ENCODE measurements at places on chromosomes 5 and 9.

DNA sequence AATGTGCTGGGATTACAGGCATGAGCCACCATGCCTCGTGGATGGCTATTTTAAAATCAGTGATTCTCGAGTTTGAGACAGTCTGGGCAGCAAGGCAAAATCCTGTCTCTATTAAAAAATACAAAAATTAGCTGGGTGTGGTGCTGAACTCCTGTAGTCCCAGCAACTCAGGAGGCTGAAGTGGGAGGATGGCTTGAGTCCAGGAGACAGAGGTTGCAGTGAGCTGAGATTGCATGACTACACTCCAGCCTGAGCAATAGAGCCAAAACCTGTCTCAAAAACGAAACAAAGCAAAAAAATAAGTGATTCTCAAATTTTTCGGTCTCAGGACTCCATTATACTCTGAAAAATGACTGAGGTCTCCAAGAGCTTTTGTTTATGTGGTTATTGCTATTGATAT lies 47.9 kb upstream of the HSPA9 start:
- DNase-seq, result no peak

GRCh38 chr5:84825606-84826005 lies 440.9 kb upstream of the EDIL3 start:
- no peak for DNase-seq

DNA sequence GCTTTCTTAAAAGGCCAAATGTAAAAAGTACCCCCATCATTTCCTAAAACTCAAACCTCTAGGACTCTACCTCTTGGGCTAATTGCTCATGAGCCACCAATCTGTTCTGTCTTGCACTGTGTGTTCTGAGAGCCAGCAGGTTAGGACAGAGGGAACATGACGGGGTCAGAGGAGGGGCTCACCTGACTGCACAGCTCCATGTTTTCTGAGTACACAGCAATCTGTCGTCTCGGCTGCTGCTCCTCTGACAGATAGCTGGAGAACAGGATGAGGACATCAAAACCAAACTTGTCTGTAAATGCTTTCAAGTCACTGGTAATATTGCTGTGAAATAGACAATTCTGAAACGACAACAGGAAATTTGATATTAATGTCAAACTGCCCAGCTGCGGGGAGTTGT lies 50.9 kb upstream of the PCA3 start:
- DNase-seq, result no peak

- DNase-seq, result peak; percentile 47
These were observed 1.2 kb downstream of the SSBP2 start for GRCh38 chr5:81749561-81750307.

DNA sequence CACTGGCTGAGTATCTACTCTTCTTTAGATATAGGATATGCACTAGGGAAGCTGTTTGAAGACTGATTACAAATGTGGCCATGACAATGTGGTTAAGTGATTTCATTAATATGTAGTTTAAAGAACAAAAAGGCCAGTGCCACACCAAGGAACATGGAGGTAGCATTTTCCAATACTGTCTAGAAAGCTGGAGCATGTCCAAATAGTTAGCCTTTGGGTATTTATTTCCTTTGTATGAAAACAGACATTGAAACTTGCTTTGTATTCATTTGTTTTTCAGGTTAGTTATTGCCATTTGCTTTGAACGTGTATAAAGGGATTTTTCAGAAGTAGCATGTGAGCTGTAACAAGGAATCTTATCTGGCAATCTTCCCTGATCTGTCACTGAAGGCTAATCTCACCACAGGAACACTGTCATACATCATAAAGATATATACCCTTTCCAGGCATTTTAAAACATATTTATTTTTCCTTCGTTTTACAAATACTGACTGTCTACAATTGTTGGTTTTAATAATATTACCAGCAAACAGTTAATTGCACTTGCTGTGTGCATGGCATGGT lies 93.4 kb downstream of the PLPPR1 start:
- DNase-seq, result no peak

DNA sequence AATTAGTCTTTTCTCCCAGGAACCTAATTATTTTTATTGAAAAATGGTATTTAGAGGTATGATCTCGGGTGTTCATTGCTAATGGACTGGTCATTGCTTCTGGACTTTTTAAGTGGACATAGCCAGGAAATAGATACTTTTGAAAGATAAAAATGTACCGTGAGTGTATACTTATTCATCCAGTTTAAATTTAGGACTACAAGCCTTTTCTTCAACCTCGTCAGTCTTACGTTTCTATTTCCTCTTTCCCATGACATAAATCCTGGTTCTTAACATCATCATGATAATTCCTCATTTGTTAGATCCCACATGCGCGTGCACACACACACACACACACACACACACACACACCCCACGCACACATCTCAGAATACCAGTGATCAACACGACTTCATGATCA lies 15.1 kb downstream of the PDE8B start:
- no peak for DNase-seq

- no peak for DNase-seq
These were observed 19.4 kb downstream of the PSAT1 start for GRCh38 chr9:78316166-78316892.

DNA sequence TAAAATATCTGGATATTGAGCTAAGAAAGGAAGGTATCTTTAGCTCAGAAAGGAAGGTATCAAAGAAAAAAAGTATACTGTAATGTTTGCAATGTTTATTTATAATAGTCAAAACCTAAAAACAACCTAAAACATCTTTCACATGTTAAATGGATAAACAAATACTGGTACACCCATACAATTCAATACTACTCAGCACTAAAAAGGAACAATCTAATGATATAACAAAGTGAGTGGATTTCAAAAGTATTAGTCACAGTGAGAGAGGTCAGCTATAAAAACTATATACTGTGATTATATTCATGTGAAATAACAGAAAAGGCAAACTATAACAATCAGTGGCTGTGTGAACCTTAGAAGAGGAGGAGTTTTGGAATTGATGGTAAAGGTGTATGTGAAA lies 455.0 kb upstream of the FTMT start:
- no peak for DNase-seq

- DNase-seq, result no peak
These were observed 374.0 kb downstream of the NFIB start for GRCh38 chr9:13939701-13940490.

GRCh38 chr9:109922617-109923470 lies 142.8 kb downstream of the PALM2AKAP2 start:
- no peak for DNase-seq

GRCh38 chr5:165227515-165227914 lies 1722.1 kb downstream of the MAT2B start:
- no peak for DNase-seq

DNA sequence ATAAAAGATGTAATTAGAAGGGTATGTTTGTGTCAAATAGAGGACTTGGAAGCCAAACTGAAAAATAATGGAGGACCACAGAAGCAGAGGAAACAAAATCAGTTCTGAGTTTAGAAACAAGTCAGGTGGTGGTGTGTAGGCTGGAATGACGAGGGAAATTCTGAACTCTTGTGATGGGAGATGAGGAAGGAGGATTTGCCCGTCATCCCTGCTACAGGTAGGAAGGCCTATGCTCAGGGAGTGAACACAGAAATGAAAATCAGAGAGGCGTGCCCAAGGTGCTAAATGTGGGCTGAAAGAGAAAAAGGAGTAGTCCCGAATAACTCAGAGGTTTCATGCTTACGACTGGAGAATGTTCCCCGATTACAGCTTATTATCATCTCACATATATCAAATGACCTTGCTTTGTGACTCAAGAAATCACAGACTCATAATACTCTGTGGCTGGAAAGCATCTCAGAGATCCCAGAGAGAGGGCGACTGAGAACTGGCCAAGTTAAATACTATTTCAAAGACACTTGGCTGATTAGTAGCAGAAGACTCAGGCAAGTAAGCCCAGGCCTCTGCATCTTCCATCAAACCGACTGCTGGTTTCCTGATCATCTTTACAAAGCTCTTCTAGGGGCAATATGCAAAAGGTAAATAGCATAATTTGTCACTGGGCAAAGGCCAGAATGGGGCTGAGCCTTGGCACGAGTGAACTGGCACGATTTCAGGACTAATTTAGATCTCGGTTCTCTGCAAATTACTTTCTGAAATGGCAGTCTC lies 126.0 kb downstream of the SUSD1 start:
- DNase-seq, result no peak

DNA sequence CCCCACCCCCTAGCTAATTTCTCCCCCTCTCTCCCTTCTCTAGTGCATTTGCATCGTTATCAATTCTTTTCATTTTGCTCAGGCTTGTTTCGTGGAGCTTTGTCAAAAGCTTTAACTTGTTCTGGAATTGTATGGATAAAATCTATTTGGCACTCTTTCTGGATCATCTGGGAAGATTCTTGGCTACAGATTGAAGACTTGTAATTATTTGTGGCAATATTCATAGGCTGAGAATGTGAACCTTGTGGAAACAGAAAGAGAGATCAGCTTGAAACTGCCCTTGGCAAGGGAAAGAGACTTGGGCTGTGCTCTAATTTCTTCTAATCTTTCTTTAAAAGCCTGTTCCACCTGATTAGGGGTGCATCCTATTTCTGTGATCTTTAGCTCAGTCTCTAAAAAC lies 340.6 kb upstream of the DAB2 start:
- DNase-seq, result no peak

DNA sequence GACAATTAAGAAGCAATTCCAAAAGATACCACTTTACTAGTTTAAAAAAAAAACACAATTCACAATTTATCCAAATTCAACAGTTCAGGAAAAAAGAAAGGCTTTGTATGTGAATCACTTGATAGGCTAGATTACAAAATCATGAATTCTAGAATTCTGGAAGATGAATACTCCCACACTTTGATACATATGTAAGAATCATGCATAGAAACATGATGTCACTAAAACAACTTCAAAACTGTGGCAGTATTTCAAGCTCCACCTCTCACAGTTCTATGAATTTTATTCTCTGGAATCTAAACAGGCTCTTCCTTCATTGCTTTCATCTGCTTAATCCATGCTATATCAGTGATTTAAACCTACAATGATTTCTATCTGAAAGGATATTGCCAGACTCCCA lies 51.0 kb downstream of the GNAQ start:
- no peak for DNase-seq

DNA sequence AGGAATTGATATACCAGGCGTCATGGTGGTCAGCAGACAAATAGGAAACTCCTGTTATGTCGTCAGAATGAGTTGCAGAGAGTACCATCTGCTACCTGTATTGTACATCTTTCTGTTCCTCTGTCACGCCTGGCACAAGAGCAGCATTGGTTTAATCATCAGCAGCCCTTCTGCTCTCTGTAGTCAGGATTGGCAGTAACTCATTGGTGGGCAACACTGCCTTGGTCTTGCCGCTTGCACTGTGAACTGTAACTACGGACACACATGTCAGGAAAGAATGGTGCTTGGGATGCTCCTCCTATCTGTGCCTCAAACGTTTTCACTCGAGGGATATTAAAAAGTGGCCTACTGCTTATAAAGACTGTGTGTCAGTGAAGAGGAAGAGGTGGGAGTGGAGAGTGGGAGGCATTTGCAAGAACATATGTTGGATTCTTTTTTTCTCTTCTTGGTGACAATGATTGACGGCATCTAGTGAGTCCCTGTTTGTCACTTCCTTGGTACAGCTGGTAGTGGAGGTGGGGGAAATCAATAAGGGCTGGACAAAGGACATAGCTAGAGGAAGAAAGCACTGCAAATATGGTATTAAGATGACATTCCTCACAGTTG lies 76.6 kb downstream of the F2RL2 start:
- DNase-seq, result peak; percentile 65

GRCh38 chr9:37953775-37954437 lies 50.0 kb upstream of the SLC25A51 start:
- DNase-seq, result peak; percentile 57

GRCh38 chr9:4375424-4376200 lies 75.7 kb upstream of the GLIS3 start:
- DNase-seq, result peak; percentile 62

DNA sequence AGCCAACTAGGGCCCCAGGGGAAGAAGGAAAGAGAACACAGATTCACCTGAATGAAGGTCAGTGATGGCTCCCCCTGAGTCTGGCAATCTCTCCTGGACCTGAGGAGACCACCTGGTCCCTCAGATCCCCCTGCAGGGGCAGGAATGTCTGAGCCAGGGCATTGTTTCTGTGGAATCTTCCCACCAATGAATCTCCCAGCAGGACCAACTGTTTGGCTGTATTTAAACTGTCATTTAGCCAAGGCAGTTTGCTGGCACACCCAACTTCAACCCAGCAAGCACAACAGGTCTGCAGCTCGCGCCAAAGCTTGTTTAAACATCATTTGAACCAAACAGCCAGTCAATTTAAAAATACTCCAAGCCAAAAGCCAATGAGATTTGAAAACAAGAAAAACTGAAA lies 92.6 kb downstream of the SH3TC2 start:
- no peak for DNase-seq

- no peak for DNase-seq
These were observed 42.2 kb downstream of the TUSC1 start for GRCh38 chr9:25636026-25636425.

GRCh38 chr5:31770998-31771397 lies 132.1 kb downstream of the PDZD2 start:
- no peak for DNase-seq

DNA sequence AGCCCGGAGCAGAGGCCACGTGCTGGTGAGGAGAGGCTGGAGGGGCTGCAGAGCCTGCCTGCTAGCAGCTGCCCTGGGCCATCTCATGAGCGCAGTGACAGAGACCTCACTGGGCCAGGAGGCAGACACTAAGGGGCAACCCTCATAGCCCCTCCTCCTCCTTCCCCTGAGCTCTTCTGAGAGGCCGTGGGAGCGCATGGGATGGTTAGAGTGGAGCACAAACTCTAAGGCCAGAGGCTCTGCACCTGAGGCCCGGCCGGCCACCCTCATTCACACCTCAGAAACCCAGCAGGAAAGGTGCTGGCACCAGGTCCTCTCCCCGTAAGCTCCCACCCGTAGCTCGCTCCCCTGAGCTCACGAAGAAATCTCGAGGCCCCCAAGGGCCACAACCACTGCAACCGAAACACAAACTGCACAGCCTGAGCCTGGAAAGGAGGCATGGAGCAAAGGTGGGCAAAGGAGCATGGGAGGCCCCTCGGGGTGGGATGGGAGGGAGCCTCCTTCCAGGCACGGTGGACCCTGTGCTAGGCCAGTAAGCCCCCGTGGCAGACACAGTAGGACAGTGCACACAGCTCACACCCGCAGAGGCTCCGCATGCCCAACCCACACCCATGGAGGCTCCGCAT lies 17.7 kb downstream of the CAMSAP1 start:
- no peak for DNase-seq

DNA sequence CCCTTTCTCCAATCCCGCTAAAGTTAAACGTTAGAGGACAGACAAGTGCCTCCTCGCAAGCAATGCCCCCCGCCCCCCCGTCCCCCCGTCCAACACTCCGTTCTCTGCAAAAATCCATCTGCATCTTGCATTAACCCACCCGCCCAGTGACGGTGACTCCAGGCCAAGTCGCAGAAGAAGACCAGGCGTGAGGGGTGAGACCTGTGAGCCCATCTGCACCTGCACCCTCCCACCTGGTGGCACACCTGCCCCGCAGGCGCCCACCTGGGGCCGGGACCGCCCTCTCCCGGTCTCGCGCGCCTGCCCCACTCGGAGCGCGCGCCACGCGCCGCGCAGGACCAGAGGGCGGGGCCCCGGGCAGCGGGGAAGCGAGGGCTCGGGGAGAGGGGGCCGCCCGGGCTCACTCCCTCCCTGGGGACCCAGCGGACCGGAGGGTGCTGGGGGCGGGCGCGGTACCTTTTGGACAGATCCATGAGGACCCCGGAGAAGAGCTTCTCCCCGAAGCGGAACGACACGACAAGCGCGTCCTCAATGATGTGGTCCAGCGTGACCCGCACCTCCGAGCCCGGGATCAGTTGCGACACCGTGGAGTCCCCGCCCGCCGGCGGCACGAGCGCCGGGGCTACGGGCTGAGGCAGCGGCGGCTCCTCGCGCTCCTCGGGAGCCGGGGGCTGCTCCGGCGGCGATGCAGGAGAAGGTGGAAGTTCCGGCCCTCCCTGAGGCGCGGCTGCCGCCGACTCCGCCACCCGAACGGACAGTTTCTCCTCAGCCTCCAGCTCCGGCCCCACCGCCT lies 705 bp downstream of the PWWP2A start:
- peak; percentile 64 for DNase-seq
